ENCODE measurements at places on chromosomes 13 and 19. TPM values are rescaled to one million over a fixed set of nuclear protein-coding genes. Genes with fewer than 3 reads are reported as not detected.

Gene GAPDHS
- not detected for total RNA-seq

Gene TUBB4A
- total RNA-seq, result 4.4 TPM

Gene TRPM4
- total RNA-seq, result 19.4 TPM

Gene RINL
- 1.3 TPM for total RNA-seq

Gene LILRB2
- not detected for total RNA-seq

Gene UHRF1
- 53.6 TPM for total RNA-seq

Gene PLK5
- total RNA-seq, result not detected

Gene SKA3
- total RNA-seq, result 15.1 TPM

- H3K27ac ChIP-seq, result no peak overlapping the region
- no peak for DNase-seq
- H3K4me1 ChIP-seq, result no peaks in the 10 kb centered on the region
- no peak overlapping the region for H3K4me3 ChIP-seq
- no peaks in the 10 kb centered on the region for H3K36me3 ChIP-seq
These were observed 48.6 kb downstream of the UBL3 start for GRCh38 chr13:29801737-29802305.

DNA sequence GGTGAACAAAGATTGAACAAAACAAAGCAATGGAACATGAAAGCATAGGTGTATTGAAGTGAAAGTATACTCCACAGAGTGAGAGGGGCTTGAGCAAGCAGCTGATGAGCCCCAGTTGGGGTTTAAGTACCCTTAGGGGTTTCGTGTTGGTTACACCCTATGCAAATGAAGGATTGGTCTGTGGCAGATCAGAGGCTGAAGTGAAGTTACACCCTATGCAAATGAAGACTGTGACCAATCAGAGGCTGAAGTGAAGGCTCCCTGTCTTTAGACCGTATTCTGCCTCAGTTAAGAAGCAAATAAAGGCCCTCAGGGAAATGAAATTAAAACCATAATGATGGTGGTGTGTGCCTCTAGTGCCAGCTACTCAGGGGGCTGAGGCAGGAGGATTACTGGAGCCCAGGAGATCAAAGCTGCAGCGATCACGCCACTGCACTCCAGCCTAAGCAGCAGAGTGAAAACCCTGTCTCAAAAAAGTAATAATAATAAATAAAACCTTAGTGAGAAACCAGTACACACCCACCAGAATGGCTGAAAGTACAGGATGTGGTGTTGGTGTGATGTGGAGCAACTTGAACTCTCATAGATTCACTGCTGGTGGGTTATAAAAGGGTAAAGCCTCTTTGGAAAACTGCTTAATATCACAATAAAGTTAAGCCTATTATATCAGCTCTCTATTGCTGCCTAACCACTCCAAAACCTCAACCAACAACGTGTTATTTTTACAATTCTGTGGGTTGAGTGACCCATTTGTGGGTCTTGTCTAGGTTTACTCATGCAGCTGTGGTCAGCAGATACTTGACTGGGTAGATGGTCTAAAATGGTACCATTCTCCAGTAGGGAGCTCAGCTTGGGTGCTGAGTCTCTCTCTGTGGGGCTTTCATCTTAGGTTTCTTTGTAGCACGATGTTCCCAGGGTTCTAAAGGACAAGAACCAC is 12.8 kb upstream of the UPF3A start:
- H3K27me3 ChIP-seq, result no peaks in the 10 kb centered on the region
- no peaks in the 10 kb centered on the region for H3K4me1 ChIP-seq
- H3K27ac ChIP-seq, result no peak overlapping the region
- no peak for DNase-seq

DNA sequence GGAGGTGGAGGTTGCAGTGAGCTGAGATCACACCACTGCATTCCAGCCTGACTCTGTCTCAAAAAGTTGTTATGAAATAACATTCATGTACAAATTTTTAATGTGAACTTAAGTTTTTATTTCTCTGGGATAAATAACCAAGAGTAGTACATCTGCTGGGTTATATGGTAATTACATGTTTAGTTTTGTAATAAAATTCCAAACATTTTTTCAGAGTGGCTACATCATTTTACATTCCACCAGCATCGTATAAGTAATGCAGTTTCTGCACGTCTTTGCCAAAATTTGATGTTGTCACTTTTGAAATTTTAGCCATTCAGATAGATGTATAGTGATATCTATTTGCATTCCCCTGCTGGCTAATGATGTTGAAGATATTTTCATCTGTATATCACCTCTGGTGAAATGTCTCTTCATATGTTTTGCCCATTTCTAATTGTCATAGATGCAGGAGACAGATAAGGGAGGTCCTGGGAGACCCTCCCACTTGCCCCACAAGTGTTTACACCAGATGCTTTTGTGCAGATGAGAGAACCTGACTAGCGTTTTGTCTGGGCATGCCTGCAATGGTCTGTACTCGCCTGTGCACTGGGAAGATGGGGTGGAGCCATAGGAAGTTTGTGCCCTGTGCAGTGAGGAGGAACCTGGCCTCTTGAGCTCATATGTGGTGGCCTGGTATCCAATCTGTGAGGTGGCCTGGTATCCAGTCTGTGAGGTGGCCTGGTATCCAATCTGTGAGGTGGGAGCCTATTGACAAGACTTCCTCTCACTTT is 12.7 kb upstream of the KBTBD6 start:
- H3K36me3 ChIP-seq, result no peaks in the 10 kb centered on the region
- H3K4me3 ChIP-seq, result no peak overlapping the region
- H3K4me1 ChIP-seq, result no peaks in the 10 kb centered on the region
- DNase-seq, result no peak
- H3K27ac ChIP-seq, result no peak overlapping the region

- H3K36me3 ChIP-seq, result no peaks in the 10 kb centered on the region
- no peaks in the 10 kb centered on the region for H3K4me1 ChIP-seq
- DNase-seq, result no peak
- no peaks in the 10 kb centered on the region for H3K27me3 ChIP-seq
- H3K27ac ChIP-seq, result no peak overlapping the region
These were observed 13.1 kb upstream of the NOTCH3 start for GRCh38 chr19:15213715-15214381.

- DNase-seq, result no peak
- no peak overlapping the region for H3K4me3 ChIP-seq
These were observed 18.8 kb upstream of the GPR183 start for GRCh38 chr13:99326012-99326411.

DNA sequence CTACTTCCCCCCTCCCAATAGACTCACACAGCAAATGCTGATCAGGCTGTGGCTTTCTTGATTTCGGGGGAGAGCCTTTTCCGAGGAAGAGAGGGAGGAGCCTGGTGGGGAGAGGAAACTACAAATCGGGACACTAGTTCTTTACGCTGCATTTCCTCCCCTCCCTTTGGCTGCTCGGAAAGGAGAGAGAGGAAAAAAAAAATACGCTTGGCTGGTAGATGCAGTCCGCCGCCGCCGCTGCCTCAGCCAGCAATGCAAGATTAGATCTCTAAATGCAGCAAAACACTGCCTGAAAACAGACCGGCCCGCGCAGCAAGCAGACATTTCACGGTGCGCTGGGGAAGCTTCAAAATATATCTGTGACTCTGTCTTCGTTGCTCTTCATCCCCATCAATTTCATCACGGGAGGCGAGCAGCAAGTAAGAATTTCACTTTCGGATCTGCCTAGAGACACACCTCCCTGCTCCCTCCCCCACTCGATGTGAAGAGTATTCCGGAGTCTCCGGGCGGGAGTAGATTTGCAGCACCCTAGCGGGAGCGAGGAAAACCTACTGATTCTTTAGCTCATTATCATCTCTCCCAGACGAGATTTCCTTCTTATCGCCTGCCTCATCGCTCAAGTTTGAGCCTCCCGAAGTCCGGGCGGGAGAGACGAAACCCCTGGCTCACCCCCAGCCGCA is at the start of gene PCDH17:
Gene PCDH17, plus strand, starts transcription at position 149 of the 680 bp plus-strand sequence. CDS start 803 bp downstream, outside the sequence.
- H3K36me3 ChIP-seq, result no peaks in the 10 kb centered on the region
- no peaks in the 10 kb centered on the region for H3K4me1 ChIP-seq
- H3K27me3 ChIP-seq, result peaks cover 3% of the 10 kb centered on the region
- DNase-seq, result no peak

DNA sequence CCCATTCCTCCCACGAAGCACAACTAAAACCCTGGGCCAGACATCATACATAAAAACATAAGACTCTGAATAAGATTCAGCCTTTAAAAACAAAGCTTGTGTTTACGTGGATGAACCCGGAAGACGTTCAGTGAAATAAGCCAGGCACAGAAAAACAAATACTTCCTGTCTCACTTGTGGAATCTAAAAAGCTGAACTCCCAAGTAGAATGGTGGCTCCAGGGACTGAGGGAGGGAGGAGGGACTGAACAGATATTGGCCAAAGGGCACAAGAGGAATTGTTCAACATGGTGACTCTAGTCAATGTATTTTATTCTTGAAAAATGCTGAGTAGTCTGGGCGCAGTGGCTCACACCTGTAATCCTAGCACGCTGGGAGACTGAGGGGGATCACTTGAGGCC is 35.7 kb upstream of the TPM4 start:
- H3K27me3 ChIP-seq, result no peaks in the 10 kb centered on the region
- no peaks in the 10 kb centered on the region for H3K4me1 ChIP-seq
- no peak for DNase-seq
- no peaks in the 10 kb centered on the region for H3K36me3 ChIP-seq

- H3K27ac ChIP-seq, result no peak overlapping the region
- no peaks in the 10 kb centered on the region for H3K36me3 ChIP-seq
- no peaks in the 10 kb centered on the region for H3K4me1 ChIP-seq
These were observed 2.4 kb downstream of the SHANK1 start for GRCh38 chr19:50717026-50717723.
